ENCODE measurements at places on chromosomes 11 and 22.

DNA sequence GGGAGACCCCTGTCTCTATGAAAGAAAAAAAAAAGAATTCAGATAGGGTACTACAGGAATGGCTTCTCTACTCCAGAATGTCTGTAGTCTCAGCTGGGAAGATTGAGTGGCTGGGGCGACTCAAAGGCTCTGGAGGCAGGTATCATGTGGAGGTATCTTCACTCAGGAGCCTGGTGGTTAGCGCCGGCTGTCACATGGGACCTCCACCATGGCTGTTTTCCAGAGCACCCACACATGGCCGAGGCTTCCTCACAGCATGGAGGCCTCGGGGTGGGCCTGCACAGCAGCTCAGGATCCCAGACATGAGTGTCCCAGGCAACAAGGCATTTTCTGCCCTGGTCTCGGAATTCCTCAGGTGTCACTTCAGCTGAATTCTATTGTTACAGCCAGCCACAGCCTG, 10.1 kb downstream of the RPS13 start:
- no peak for DNase-seq

DNA sequence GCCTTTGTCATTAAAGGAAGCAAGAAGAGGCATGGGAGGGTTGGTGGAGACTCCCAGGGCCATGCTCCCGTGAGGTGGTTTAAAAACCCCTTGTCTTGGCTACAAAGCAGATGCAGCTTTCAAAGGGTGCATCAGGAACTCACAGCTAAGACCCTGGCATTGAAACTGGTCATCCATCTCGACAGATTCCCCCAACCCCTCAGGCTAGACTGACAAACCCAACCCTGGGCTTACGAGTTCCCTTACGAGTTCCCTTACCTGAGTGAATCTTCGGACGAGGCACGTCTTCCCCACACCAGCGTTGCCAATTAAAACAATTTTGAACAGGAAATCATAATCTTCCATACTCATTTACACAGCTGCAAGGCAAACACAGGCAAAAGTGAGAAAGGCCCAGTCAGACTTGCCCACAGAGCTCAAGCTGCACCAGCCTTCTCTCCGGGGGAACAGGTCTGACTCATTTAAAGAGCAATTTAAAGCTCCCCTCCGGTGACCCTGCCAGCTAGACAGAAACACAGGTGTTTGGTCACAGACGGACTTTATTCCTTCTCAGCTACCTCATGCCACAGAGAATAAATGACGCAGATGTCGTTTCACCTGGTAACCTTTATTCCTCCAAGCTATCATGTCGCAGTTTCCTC, 74.6 kb downstream of the RAB30 start:
- DNase-seq = no peak

DNA sequence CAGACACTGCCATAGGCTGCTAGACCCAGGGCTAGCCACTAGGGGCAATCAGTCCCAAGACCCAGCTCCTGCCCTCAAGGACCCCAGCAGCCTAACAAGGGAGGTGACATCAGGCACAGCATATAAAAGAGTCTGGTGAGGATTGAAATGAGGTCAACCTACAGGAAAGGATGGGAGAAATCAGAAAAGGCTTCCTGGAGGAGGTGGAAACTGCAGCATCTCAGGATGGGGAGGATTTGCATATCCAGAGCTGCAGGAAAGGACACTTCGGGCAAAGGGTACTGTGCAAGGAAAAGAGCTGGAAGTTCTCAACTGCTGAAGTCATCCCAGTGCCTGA, 2.9 kb upstream of the ARFGAP2 start:
- no peak for DNase-seq

GRCh38 chr11:126839496-126839895, 161.1 kb downstream of the KIRREL3 start:
- no peak for DNase-seq

DNA sequence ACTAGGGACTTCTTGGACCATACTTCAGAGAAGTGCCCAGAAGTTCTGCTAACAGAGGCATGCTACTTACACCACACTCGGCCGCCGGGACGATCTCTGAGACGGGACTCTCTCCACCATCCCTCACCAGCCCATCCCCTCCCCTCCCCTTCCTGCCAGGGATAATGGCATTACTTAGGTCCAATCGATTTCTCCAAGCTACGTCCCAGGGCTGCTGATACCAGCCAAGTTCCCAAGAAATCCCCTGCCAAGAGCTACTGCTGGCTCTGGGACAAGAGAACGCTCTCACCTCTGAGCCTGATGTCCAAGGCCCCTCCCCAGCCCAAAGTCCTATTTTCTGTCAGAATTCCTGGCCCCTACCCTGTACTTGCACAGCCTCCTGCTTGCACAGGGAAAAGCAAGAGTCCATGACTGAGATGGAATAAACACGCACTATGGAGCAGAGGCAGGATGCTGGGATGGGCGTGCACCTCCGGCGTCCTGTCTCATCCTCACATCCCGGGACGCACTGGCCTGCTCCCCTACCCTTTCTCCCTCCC, 42.7 kb downstream of the GDPD5 start:
- DNase-seq = no peak

DNA sequence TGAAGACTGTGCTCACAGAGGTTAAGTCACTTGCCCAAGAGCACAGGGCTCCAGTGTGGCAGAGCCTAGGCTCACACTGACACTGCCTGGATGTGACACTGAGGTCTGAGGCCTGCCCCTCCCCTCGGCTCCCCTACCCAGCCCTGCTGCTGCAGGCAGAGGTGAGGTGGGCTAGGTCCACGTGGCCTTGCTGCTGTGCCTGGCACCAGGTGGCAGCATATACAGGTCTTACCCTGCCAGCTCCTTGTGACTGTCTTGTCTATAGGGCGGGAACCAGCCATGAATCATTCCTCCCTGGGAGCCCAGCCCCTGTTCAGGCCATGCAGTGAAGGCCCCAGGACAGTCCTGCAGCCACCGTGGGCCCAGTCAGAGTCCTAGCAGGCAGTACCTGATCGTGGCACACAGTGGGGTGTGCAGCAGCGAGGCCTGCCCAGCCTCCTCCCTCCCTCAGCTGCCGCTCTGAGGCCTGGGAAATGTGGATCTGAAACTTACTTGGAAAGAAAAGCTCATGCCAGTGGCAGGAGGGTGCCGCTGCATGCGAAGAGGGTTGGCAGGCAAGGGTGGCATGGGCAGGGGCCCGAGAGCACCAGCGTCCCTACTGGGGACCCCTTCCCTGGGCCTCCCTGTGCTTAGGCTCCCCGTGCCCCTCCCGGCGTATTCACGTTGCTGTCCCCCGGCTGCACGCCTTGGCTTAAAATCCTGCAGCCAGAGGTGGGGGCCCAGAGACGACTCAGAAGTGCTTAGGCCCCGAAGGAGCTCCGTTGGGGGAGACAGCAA, 1.2 kb upstream of the CERK start:
- DNase-seq = peak; percentile 64

DNA sequence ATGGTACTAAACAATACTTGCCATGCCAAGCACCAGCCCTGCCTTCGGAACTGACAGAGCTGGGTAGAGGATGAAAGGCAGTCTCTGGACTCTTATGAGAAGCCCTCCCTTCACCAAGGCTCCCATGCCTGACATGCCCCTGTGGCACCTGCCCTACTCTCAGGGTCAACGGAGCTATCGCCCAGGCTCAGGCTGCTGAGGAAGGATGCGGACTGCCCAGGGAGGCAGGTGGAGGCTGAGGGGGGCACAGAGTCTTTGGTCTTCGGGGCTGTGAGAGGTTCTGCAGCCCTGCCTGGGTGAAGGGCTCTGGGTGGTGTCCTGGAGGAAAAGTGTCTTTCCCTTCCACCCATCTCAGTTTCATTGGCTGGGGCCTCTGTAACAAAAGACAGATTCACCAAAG, 290.8 kb upstream of the B3GAT1 start:
- no peak for DNase-seq
